ENCODE measurements at places on chromosomes 16 and 17. TPM values are rescaled to one million over a fixed set of nuclear protein-coding genes. Genes with fewer than 3 reads are reported as not detected.

GNGT2 gene
- not detected for total RNA-seq

CNOT1 gene
- 110 TPM for total RNA-seq

TBC1D3I gene
- 0.97 TPM for total RNA-seq

SPEM2 gene
- not detected for total RNA-seq

CIAPIN1 gene
- 58.6 TPM for total RNA-seq

TMEM238L gene
- total RNA-seq = not detected

SMIM36 gene
- not detected for total RNA-seq

GNAO1 gene
- 1.3 TPM for total RNA-seq

NTN1 gene
- under 0.01 TPM for total RNA-seq

FBXL16 gene
- under 0.01 TPM for total RNA-seq

ZG16 gene
- total RNA-seq = not detected

CAPN15 gene
- total RNA-seq = 37.1 TPM

PGAP3 gene
- total RNA-seq = 7.7 TPM

ARL5C gene
- total RNA-seq = not detected

GAS2L2 gene
- not detected for total RNA-seq

KRTAP1-1 gene
- not detected for total RNA-seq

ABCA8 gene
- total RNA-seq = 2.2 TPM

NAA60 gene
- 10.0 TPM for total RNA-seq

GRIN2A gene
- under 0.01 TPM for total RNA-seq

COX6A2 gene
- not detected for total RNA-seq
